Adrenal gland (tissue), 19 donors: ENCODE measurements at places on chromosomes 7 and 10.

GRCh38 chr7:1978656-1979590, 253.8 kb downstream of the MAD1L1 start:
- no peaks in the 10 kb centered on the region for H3K36me3 ChIP-seq
- no peak overlapping the region for H3K27ac ChIP-seq
- no peaks in the 10 kb centered on the region for H3K4me1 ChIP-seq
- no peaks in the 10 kb centered on the region for H3K27me3 ChIP-seq

DNA sequence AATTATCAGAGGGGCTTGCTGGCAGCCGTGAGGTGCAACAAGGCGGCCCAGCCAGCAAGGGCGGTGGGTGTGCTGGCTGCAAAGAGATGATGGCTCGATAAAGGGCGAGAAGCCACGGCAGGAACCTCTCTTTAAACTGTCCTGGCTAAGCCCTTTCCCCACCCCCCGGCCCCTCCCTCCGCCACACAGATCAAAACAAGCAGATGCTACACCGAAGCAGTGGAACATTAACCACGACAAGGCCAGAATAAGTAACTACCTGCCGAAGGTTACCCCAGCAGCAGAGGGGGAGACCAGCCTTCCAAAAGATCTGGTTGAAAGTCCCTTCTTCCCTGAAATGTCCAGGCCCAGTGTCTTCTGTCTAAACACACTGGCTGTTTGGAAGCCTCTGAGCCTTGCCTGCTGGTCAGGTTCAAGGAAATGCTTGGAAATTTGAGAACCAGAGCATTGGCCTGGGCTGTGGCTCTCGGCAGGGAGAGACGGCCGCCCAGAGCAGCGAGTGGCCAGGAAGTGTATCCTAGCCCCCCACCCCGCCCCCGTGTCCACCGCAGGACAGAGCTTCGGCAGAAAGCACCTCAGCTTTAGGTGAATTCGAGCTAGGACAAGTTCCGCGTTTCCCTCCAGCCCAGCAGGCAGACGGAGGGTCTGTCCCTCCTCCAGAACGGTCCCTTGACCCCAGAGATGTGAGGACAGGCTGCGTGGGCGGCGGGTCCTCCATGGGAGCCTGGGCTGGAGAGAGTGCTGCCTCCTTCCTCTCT, 2.1 kb downstream of the FAM20C start:
- H3K36me3 ChIP-seq, result peaks cover 41% of the 10 kb centered on the region
- peak; percentile 65 for DNase-seq
- H3K27ac ChIP-seq, result no peak overlapping the region
- peak overlapping the region; percentile 94 for H3K4me3 ChIP-seq
- no peaks in the 10 kb centered on the region for H3K27me3 ChIP-seq

DNA sequence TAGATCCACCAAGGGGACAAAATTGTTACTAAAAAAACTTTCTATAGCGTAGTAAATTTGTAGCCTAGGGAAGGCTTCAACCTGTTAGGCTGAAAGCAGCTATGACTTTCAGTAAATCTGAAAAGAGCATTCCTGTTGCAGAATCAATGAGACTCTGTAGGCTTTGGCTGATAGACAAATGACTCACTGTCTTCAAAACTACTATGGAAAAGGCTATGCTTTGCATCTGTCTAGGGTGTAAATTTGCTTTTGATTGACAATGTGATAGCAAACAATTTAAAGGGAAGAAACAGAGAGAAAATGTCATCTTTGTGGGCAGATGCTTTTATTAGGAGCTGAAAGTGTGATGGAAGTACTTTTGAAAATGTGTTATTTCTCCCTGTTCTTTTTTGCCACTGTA, 60.6 kb downstream of the ARL5B start:
- H3K27me3 ChIP-seq, result no peaks in the 10 kb centered on the region
- no peak overlapping the region for H3K4me3 ChIP-seq
- no peaks in the 10 kb centered on the region for H3K36me3 ChIP-seq
- H3K27ac ChIP-seq, result no peak overlapping the region
- no peak for DNase-seq

DNA sequence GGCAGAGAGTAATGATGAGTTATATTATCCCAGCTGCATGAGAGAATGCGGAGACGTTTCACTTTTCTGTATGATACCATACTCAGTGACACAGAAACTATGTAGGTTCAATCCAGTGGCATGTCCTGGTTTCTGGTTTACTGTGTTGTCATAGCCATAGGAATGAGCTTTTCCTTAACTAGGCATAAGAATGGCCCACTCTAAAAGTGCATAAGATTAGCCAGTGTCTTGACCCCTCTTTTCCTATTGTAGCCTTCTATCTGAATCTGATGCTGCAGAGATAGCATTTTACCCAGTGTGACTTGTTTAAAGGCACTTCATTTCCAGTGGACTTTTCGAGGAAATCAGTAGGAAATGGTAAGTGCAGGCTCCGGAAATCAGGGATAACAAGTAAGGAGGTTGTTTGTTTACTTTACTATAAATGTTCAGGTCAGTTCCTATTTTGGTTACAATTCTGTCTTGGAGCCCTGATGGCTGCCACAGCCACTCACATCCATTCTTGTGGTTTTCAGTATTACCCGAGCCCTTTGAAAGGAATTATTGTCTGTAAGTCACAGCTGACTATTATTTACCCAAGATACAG, 70.5 kb downstream of the SEMA3A start:
- no peak overlapping the region for H3K4me3 ChIP-seq
- no peak overlapping the region for H3K27ac ChIP-seq
- H3K27me3 ChIP-seq, result no peaks in the 10 kb centered on the region
- no peaks in the 10 kb centered on the region for H3K36me3 ChIP-seq
- no peaks in the 10 kb centered on the region for H3K4me1 ChIP-seq
- DNase-seq, result no peak

DNA sequence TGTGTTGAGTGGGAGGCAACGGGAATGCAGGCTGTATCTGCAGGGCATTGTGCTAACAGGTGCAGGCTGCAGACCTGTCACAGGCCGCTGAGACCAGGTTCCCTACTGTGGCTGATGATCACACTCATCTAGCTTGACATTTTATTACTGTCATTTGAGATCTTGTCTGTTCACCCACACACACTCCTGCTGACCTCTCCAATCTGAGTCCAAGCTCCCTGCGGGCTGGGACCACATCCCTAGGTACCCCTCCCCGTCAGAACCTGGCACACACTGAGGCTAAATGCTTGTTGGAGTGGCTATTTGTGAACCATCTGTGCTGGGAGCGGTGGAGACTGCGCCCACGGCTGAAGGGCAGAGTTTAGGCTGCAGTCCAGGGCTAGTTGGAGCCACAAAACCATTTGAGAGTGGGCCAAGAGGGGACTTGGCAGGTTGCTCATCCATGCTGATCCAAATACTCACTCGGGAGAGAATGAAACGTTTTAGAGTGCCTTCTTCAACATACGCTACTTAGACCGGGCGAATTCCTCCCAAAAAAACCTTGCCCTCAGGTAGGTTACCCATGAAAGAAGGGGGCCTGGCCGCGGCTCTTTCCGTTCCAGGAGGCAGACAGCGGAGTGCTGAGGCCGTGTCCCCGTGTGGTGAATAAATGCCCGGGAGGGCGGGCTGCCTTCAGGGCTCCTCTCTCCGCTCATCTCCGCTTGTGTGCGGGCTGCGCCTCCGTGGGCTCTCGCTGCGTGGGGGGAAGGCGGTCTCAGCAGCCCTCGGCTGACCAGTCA, 164.4 kb downstream of the RGS10 start:
- no peak overlapping the region for H3K27ac ChIP-seq
- no peaks in the 10 kb centered on the region for H3K27me3 ChIP-seq
- no peaks in the 10 kb centered on the region for H3K4me1 ChIP-seq
- no peaks in the 10 kb centered on the region for H3K36me3 ChIP-seq
- no peak overlapping the region for H3K4me3 ChIP-seq

DNA sequence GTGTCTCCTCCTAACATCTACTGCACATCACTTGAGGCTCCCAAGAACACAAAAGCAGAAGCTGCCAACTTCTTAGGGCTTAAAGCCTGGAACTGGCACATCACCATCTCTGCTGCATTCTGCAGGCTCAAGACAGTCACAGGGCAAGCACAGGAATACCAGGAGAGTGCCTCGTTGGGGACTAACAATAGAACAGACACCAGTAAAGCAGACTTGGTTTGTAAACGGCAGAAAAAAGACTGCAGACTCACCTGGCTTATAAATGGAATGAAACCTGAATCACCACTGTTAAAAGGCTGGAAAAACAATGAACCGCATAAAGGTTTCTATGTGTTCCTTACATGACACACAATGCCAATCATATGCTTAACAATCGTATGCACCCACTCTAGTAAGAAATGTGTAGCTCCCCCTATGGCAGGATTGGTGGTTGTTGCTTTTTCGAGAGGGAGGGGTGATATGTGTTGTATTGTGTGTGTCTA, 12.8 kb downstream of the RHEB start:
- H3K4me1 ChIP-seq, result peaks cover 71% of the 10 kb centered on the region
- no peak overlapping the region for H3K4me3 ChIP-seq
- H3K27me3 ChIP-seq, result no peaks in the 10 kb centered on the region
- no peak overlapping the region for H3K27ac ChIP-seq
- peak; percentile 21 for DNase-seq
- no peaks in the 10 kb centered on the region for H3K36me3 ChIP-seq

- H3K4me3 ChIP-seq, result no peak overlapping the region
- H3K4me1 ChIP-seq, result no peaks in the 10 kb centered on the region
- DNase-seq, result no peak
- H3K27ac ChIP-seq, result no peak overlapping the region
- H3K36me3 ChIP-seq, result no peaks in the 10 kb centered on the region
Observed at GRCh38 chr10:121800831-121801230, 127.0 kb downstream of the ATE1 start.

DNA sequence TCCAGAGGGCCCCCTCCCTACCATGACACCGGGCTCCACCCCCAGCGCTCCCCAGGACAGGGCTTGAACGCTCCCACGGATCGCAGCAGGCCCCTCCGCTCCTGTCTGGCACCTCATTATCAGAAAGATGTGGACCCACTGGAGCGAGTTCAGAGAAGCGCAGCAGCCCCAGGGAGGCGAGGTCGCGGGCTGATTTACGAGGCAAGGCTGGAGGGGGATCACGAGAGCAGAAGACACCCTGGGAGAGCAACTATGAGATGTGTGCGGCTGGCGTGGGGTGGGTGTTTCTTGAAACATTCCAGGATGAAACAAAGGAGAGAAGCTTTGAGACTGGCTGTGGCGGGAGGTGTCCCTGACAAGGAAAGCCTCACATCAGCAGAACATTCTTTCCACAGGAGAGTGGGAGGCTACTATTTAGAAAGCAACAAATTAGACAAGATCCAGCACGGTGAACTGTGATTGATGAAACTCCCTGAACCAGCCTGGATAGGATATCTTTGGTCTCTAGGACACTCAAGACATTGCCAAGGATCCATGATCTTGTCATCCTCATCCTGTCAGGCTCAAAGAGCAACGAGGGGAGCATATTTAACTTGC, 66.0 kb downstream of the JCAD start:
- H3K27ac ChIP-seq, result peak overlapping the region; percentile 30
- no peaks in the 10 kb centered on the region for H3K4me1 ChIP-seq
- H3K27me3 ChIP-seq, result no peaks in the 10 kb centered on the region
- no peak for DNase-seq
- H3K4me3 ChIP-seq, result no peak overlapping the region

DNA sequence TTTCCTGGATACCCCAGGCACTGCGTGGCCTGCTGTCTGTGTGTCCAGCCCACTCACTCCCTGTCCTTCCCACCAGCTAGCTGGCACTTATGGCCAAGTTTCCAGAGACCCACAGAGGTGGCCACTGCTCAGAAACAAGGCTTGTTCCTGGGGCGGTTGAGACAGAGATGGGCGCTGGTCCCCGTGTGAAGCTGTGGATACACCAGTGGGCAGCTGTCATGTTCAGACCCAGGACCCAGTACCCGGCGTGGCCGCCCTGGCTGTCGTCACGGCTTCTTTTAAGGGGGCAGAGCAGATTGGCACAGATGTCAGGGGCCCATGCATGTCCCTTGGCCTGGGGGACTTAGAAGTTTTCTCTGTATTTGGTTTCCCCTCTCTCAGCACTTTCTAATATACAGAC, 36.3 kb downstream of the FOXL3 start:
- H3K36me3 ChIP-seq, result no peaks in the 10 kb centered on the region
- H3K4me3 ChIP-seq, result no peak overlapping the region
- no peaks in the 10 kb centered on the region for H3K4me1 ChIP-seq
- no peak overlapping the region for H3K27ac ChIP-seq
- no peak for DNase-seq

GRCh38 chr10:97134110-97134509, 51.6 kb downstream of the SLIT1 start:
- H3K36me3 ChIP-seq, result no peaks in the 10 kb centered on the region
- H3K27ac ChIP-seq, result no peak overlapping the region
- H3K27me3 ChIP-seq, result no peaks in the 10 kb centered on the region
- no peak overlapping the region for H3K4me3 ChIP-seq
- DNase-seq, result no peak

GRCh38 chr7:55534916-55535590, 37.2 kb downstream of the VOPP1 start:
- no peaks in the 10 kb centered on the region for H3K27me3 ChIP-seq
- no peaks in the 10 kb centered on the region for H3K36me3 ChIP-seq
- peaks cover 52% of the 10 kb centered on the region for H3K4me1 ChIP-seq
- no peak overlapping the region for H3K4me3 ChIP-seq

- H3K4me3 ChIP-seq, result no peak overlapping the region
- no peak for DNase-seq
- H3K27ac ChIP-seq, result peak overlapping the region; percentile 70
- H3K4me1 ChIP-seq, result peaks cover 14% of the 10 kb centered on the region
- H3K36me3 ChIP-seq, result no peaks in the 10 kb centered on the region
Observed at GRCh38 chr10:124627866-124628675, 116.1 kb downstream of the FAM53B start.

GRCh38 chr10:115022733-115023132, 70.4 kb upstream of the ATRNL1 start:
- H3K36me3 ChIP-seq, result no peaks in the 10 kb centered on the region
- no peak for DNase-seq
- H3K27me3 ChIP-seq, result no peaks in the 10 kb centered on the region
- no peak overlapping the region for H3K27ac ChIP-seq
- no peak overlapping the region for H3K4me3 ChIP-seq
- H3K4me1 ChIP-seq, result no peaks in the 10 kb centered on the region

DNA sequence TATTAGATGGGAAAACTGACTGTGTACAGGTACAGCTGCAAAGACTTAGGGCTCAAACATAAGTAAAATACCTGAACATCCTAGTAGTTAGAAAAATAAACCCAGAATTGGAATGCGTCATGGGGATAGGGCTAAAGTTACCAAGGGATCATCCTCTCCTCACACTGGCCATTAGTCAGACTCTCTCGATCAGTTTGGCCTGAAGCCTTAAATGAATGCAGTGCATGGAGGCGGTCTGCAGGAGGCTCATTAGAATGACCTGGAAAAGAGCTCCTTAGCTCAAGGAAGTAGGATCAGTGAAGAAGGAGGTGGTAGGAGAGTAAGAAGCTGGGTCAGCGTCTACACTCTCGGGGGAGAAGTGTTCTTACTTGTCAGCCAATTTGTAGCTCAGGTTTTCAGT, 35.3 kb downstream of the DENND2A start:
- H3K27ac ChIP-seq, result no peak overlapping the region
- no peaks in the 10 kb centered on the region for H3K4me1 ChIP-seq
- DNase-seq, result no peak
- no peaks in the 10 kb centered on the region for H3K36me3 ChIP-seq

- H3K27ac ChIP-seq, result no peak overlapping the region
- peaks cover 36% of the 10 kb centered on the region for H3K36me3 ChIP-seq
- no peak overlapping the region for H3K4me3 ChIP-seq
- DNase-seq, result no peak
- H3K4me1 ChIP-seq, result peaks cover 6% of the 10 kb centered on the region
Observed at GRCh38 chr10:119852822-119853221, 19.8 kb downstream of the MCMBP start.
